ENCODE measurements at places on chromosomes 6 and 20.

GRCh38 chr6:23096876-23097275, 527.5 kb downstream of the HDGFL1 start:
- no peak for DNase-seq

DNA sequence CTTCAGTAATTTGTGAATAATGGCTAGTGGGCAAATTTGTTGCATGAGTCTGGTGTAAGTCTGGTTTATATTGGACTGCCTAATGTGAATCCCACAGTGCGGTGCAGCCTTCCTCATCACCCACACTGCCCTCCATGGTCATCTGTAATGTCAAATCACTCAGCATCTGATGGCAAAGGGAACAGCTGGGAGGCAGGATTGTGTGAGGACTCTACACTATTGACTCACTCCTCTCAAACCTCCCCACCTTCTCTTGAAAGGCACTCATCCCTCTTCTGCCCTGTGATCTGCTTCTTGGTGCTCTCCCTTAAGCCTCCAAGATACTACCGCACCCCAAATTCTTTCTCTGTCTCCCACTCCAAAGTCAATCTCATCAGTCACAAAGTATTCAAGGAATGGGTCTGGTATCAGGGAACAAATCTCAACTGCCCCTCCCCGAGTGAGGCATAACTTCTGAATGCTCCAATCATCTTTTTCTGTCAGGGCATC, 146.0 kb upstream of the BEND6 start:
- peak; percentile 75 for DNase-seq

- DNase-seq: peak; percentile 46
These were observed 2.0 kb upstream of the PLCG1 start for GRCh38 chr20:41135187-41135887.

DNA sequence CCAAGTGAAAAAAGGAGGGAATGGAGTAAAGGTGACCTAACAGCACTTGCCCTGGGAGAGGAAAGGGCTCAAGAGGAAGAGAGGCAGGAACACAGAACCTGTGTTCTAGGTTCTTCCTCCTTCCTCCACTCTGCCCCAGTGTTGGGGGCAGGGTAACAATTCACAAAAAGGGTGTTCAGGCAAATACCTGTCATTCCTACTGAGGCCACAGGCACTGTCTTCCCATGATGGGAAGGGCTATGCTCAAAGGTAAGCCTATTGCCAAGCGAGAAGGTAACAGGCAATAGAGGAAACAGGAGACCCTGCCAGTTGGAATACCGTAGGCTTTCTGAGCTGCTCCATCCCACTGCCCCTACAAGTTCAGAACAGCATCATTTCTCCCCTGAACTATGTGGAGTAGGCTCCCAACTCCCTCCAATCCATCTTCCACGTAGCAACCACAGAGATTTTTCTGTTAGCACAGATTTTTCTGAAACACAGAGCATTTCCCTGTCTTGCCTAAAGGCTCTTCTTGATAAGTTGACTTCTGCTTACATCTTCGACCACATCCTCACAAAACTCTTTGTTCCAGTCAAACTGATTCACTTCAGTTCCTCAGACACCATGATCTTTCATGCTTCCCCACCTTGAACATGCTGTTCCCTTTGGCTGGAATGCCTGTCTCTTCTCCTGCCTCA, 2.7 kb downstream of the AGPAT1 start:
- no peak for DNase-seq

- no peak for DNase-seq
These were observed 10.7 kb downstream of the ARID1B start for GRCh38 chr6:156787569-156788492.

DNA sequence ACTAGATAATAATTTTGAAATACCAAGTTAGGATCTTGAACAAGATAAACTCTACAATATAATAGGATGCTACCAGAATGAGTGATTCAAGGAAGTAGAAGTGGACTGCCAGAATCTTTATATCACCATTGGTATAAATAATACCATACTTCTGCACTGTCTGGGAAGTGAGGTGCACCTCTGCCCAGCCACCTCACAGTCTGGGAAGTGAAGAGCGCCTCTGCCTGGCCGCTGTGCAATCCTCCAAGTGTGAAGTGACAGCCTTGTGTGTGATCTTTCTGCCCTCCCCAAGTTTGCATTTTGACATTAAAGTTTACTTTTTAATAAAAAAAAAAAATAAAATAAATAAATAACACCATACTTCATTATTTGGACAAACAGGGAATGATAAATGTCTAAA, 18.8 kb downstream of the LATS1 start:
- DNase-seq: no peak

Data from SHP77 (cell line).